Uterus (tissue), 4 donors: ENCODE measurements at places on chromosomes 7 and 10. TPM values are rescaled to one million over a fixed set of nuclear protein-coding genes. Genes with fewer than 3 reads are reported as not detected.

ZC3HAV1 gene
- total RNA-seq, result 21.8 TPM

DNA sequence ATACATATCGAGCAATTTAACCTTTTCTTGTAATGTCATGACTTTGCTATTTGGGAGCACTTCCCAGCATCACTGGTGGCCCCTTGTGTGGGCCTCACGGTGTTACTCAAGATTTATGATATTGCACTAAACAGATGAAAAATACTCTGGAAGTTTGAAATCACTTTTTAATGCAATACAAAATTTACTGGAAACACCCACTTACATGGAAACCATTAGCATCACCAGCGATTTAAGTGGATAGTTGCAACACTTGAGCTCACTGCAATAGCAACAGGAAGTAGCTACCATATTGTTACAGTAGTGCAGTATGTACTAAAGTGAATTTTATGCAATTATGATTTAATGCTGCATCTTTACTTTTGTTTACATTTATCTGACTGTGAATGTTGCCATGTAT, 184.4 kb downstream of the MDFIC start:
- DNase-seq, result no peak

GRCh38 chr10:133272964-133273420, 3.7 kb downstream of the ADAM8 start:
- no peak for DNase-seq

ALOX5 gene
- total RNA-seq, result 10.3 TPM

DNA sequence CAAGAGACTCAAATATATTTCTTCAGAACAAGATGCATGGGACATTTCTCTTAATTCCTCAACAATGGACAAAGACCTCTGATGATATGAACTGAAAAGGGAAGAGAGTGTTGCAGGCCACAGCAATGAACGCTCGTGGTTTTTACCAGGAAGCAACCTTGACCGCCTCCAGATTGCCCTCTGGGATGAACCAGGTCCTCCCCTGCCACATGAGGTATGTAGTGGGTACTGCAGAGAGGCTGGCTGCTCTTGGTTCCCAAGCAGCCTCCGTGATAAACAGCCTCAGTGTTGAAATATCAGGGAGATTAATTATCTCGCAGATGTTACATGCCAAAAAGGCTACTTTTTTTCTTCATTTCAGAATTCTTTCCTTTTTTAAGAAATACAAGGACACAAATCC, 338.8 kb downstream of the ELMO1 start:
- DNase-seq, result no peak

CHST12 gene
- 30.5 TPM for total RNA-seq

DNA sequence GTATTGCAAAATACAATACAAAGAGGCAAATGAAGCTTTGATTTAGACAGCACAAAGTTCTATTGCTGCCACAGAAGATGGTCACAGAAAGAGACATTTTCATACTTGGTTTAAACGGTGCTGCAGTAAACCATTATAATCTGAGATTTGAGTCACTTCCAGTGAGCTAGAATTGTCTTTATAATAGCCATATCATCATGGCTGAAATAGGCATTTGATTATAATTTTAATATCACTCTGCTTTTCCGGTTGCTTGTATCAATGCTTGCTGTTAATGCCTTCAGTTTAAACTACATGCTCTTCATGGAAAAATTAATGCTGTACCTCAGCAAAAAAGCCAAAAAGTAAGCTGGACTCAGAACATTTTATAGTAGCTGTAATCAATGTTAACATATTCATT, 48.5 kb downstream of the CPEB3 start:
- DNase-seq, result no peak

EBLN1 gene
- not detected for total RNA-seq

GRCh38 chr10:94103801-94104221, 110.1 kb downstream of the PLCE1 start:
- no peak for DNase-seq

DNA sequence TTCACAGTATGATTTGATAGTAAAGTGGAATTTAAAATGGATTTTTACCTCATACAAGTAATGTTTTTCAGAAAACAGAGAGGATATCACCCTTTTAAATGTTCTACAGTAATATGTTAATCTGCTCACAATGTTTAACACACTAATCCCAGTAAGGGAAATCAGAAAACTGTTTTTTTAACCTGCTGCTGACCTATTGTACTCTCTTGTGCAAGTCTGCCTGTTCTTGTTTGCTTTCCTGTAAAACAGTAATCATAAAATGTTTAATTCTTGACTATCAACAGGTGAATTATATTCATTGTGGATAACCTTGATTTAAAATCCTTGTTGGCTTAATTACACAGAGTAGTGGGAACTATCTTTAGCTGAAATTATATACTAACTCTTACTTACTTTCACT, 126.4 kb downstream of the GNAT3 start:
- no peak for DNase-seq

GRCh38 chr7:104156842-104157277, 51.0 kb downstream of the ORC5 start:
- DNase-seq, result no peak

UTF1 gene
- total RNA-seq, result not detected

DNA sequence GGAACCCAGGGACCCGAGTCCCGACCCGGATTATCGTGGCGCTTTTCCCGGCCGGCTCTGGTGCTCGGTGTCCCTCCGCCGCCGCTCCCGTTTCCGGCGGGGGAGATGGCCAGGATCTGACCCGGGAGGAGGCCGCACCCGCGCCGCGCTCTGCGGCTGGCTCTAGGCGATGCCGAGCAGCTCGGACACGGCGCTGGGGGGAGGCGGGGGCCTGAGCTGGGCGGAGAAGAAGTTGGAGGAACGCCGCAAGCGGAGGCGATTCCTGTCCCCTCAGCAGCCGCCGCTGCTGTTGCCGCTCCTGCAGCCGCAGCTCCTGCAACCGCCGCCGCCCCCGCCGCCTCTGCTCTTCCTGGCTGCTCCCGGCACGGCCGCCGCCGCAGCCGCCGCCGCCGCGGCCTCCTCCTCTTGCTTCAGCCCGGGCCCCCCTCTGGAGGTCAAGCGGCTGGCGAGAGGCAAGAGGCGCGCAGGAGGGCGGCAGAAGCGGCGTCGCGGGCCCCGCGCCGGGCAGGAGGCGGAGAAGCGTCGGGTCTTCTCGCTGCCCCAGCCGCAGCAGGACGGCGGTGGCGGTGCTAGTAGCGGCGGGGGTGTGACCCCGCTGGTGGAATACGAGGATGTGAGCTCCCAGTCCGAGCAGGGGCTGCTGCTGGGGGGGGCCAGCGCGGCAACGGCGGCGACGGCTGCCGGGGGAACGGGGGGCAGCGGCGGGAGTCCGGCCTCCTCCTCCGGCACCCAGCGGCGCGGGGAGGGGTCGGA, 593 bp downstream of the CDK13 start:
- no peak for DNase-seq

DNA sequence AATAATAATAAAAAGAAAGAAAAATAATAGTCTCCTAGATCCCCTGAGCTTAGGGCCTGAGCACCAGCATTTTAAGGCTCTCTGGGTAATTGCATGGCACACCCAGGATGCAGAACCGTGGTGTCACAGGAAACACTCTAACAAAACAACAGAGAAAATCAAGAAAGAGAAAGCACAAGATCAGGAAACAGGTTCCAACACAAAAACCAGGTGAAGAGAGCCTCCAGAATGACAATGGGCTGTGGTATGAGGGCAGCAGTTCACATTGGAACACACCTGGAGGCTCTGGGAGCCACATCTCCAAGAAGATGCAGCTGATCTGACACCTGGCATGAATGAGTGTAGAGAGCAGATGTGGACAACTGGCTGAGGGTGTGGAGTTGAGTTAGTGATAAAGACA, 7.1 kb downstream of the MMRN2 start:
- DNase-seq, result no peak

DNA sequence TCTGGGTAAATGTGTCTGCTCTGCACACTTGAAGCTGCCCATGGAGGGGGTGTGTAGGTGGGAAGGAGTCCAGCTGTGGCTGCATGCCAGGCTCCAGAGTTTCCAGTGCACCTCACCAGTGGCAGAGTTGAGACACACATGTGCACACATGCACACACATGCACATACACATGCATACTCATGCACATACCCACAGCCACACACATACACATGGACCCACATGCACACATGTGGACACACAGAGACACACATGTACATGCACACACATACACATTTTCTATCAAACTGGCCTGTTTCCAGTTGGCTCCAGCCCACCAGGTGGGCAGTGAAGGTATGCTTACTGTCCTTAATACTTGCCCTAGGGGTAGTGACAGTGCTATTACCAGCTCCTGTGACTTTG, 99.7 kb downstream of the RAMP3 start:
- DNase-seq, result no peak

MYH16 gene
- total RNA-seq, result not detected

LRRC17 gene
- 2.0 TPM for total RNA-seq

- DNase-seq, result no peak
Measured at GRCh38 chr7:155053002-155053401, 17.1 kb upstream of the HTR5A start.

POLR1F gene
- 30.8 TPM for total RNA-seq

- no peak for DNase-seq
Measured at GRCh38 chr7:63024446-63024845, 974.2 kb upstream of the ZNF722 start.

CALML3 gene
- total RNA-seq, result not detected

AKR1C8 gene
- total RNA-seq, result not detected

DNA sequence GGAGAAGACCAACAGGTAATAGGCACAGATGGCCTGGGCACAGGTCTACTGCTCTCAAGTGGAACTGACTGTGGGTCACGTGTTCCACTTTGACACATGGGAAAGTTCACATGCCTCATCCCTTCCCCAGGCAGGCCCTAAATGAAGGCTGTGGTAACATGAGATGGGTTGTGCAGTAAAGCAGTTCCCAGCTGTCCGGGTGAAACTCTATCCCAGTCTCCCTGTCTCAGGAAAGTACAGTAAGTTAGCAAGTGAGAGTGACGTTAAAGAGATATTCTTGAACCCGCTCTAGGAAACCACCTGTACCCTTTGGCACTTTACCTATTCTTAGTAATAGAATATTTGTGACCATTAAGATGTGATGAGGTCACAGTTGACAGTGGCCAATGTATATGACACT, 343.7 kb upstream of the AOAH start:
- no peak for DNase-seq

ETV1 gene
- 3.1 TPM for total RNA-seq

- no peak for DNase-seq
Measured at GRCh38 chr10:113493882-113494301, 59.0 kb upstream of the HABP2 start.

EMX2 gene
- 154 TPM for total RNA-seq

DNA sequence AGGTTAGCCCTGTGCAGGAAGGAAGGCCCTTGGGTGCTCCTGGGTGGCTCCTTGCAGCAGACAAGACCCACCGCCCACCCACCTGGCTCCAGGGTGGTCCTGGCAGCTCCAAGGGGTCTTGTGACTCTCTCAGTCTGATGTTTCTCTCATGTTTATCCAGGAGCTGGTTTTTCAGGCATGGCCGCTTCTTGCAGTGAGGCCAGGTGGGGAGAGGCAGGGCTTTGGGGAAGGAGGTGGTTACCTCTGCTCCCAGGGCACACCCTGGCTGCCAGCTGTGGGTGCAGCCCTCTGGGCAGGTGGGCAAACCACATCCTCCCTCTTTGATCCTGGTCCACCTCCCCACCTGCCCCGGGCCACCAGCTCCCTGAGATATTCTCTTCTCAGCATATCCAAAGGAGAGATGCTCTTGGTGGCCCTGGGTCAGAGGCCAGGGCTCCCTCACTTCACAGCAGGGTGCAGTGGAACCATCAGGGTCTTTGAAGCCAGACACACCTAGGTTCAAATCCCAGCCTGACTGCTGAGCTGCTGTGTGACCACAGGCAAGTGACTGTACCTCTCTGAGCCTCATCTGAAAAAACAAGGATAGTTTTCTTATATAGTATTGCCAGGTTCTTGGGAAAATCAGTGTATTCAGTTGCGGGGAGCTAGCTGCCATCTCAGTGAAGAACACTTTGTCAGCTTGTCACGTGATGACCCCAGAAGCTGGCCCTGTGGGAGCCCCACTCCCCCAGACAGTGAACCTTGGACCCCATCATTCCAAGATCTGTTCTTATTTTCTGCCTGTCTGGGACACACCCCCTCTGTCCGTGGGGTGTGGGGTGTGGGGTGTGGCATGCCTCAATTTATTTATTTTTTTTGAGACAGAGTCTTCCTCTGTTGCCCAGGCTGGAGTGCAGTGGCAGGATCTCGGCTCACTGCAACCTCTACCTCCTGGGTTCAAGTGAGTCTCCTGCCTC, 11.5 kb downstream of the GTF2IRD1 start:
- DNase-seq, result no peak

DNA sequence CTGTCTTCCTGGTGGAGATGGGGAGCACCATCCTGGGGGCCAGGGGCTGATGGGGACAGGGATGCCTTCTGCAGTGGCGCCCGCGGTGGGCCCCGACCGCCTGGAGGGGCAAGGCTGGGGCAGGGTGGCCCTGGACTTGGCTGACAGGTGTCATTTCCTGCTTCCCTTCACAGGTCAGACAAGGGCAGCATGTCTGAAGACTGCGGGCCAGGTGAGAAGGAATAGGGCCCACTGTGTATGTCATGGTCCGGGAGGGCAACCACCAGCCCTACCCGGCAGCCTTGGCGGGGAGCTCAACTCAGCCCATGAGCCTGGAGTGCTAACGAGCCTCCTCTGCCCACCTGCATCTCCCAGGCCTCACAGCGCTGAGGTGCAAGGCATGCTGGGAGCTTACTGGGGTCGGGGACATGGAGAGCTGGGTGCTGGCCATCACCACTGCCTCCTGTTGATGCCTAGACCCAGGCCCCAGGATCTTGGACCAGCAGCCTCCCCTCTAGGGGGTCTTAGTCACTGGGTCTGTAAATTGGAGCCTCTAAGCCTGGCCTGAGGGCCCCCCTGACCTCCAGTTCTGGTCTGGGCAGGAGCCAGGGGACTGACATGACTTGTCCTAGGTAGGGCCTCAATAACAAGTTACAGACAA, 28.0 kb upstream of the SRRM3 start:
- DNase-seq, result no peak

DNA sequence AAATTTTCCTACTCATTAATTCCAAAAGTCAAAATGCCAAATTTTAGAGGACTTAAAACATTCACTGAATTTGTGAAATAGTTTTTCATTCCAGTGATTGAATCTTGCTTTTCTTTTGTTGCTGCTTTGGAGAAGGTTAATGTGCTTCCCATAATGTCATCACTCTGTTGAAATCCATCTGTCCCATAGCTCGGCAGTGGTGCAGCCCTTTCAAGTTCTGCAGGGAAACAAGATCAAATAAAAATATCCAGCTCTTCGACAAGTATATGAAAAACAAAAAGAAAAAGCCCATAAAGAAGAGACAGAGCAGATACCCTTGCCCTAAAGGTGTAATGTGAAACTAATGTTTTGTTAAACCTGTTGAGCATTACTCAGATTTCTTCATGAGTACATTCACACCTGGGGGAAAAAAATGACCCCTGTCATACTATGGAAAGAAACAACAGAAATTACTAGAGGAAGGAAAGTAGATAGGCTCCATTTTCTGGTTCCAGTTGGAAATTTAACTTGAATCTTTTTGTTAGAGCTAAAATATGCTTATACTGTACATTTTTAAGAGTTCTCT, 35.1 kb downstream of the AGR3 start:
- no peak for DNase-seq
